Hippocampal formation (tissue), 2 donors: ENCODE measurements at places on chromosomes 6 and 20.

DNA sequence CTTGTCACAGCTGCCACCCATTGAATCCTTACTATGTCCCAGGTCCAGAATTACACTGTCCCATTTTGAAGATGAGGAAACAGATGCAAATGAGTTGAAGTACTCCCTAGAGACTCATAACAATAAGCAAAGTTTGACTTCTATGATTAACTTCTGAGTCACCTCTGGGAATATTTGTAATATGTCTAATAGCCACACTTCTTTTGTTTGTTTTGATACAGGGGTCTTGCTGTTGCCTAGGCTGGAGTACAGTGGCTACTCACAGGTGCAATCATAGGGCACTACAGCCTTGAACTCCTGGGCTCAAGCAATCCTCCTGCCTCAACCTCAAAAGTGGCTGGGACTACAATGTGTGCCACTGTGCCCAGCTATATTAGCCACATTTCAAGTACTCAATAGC, 11.4 kb upstream of the SOX12 start:
- DNase-seq = no peak

DNA sequence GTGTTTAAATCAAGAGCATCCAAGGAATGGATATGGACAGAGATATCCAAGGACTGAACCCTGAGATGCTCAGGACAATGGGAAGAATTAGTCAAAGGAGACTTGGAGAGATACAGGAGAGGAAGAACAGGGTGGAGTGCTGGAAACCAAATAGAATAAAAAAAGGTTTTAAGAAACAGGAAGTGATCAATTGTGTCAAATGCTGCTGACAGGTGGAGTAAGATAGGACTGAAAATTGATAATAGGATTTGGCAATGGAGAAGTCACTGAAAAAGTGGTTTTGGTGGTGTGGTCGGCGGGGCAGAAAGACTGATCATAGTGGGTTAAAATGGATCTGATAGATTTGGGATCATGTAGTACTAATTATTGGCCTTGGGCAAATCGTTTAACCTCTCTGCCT, 37.9 kb upstream of the PNRC1 start:
- DNase-seq = no peak

DNA sequence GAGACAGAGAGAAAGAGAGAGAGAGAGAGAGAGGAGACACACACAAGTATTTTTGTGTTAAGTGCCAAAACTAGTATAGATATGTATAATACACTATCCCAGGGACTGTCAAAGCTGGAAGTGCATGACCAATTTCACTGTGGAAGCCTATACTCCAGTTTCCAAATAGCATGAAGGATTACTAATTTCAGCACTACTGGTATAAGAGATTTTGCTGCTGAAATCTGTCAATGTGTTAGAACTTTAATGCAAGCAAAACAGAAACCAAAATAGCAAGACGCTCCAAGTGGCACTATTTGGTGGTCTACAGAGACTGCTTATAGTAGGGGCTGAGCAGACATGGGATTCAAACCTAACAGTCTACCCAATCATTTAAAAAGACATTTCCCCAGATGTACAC, 284.8 kb downstream of the BTBD9 start:
- DNase-seq = no peak

DNA sequence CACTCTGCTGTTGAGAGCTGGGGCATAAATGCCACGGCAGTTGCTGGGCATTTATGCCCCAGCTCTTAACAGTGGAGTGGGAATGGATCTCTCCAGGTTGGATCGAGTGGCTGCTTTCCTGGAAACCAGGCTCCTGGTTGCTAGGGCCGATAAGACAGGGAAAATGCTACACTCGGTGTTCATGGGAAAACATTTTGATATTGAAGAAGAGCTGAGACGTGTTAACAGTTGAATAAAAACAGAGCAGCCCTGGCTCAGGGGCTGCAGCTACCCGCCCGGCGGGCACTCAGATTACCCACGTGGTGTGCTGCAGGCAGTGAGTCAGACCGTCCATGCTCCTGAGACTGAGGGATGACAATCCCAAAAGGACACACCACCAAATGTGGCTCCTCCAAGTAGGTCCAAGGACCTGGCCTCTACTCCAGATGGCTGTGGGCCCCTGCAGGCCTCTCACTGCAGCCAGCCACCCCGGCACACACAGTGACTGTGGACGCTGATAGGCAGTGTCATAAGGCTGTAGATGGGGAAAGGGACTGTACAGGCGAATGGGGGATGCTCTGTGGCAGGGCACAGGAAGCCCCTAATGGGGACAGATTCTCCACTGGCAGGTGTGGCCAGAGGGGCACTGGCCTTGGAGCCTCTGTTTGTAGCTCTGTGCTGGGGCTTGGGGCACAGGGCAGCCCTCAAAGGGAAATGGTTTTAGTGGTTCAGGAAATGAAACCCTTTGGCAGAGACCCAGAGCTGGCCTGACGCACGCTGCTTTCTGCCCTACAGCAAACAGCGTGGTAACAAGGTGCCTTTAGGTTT, 237.8 kb downstream of the LY86 start:
- DNase-seq = no peak

GRCh38 chr6:155100591-155100990, 105.5 kb downstream of the TIAM2 start:
- DNase-seq = no peak

DNA sequence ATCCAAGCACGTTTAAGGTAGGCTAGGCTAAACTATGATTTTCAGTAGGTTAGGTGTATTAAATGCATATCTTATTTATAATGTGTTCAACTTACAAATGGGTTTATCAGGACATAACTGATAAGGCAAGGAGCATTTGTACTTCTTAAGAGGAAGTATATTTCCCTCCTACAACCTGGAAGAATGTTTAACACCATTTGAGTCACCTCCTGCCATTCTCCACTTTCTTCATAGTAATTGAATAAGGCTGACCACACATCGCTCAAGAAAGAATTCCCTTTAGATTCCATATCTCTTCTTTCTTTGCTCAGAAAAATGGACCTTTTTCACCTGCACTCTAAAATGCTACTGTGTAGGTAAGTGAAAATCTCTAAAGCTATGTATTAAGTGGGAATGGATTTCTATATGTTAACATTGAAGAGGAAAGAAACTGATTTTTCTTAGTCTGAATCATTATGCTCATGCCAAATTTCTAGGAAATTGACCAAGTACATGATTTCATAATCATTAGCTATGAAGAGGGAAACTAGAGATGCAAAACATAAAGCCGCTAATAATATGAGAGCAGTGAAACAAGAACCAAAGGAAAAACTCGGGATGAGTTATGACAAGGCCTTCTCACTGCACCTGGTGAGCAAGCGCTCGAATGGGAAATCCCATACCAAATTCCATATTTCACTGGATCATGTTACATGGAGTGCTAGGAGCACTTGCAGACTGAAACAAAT, 210.4 kb downstream of the ALDH8A1 start:
- DNase-seq = no peak

GRCh38 chr20:21640556-21640955, 64.9 kb upstream of the PAX1 start:
- no peak for DNase-seq

- DNase-seq = no peak
Observed at GRCh38 chr20:48002517-48002970, 217.3 kb upstream of the SULF2 start.

DNA sequence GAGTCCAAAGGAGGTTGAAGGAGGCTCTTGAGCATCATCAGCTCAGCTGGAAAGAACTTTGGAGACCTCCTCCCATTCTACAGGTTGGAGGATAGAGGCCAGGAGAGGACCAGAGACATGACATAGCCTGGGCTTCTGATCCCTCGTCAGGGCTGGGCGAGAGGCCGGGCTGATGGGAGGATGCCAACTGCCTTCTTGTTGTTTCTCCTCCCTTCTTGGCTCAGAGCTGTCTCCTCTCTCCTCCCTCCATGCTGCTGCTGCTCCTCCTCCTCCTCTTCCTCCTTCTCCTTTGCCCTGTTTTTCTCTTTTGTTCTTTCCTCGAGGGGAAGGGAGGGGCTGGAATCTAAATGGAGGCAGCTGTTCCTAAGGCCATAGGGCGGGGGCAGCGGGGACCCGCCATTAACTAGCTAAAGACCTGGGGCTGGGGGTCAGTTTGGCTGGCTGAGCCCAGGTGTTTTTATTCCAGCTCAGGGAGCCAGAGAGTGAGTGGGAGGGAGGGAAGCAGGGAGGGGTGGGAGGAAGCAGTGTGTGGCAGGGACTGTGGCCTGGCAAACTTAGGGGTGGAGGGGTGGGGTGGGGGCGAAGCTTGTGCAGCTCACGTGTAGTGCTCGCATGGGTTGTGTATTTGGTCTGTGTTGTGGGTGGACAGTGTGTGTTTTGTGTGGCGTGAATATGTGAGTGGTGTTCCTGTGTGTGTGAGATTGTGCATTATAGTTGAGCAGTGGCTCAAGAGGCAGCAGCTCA, 84.8 kb downstream of the CD40 start:
- no peak for DNase-seq

DNA sequence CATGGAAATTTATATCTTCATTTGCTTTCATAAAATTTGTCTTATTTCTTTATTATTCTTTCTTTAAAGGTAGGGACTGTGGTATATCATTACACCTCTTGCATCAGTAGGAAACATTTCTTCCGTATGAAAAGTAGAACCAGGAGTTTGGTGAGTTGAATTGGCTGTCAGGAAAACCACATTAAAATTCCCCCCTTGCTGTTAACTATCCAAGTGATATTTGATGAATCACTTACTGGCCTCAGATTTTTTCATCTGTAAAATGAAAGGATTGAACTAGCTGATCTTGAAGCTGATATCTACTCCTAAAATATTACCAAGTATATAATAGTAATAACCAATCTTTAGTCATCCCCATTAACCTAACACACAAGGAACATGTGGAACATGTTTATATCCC, 460.9 kb downstream of the GJA1 start:
- DNase-seq = no peak

DNA sequence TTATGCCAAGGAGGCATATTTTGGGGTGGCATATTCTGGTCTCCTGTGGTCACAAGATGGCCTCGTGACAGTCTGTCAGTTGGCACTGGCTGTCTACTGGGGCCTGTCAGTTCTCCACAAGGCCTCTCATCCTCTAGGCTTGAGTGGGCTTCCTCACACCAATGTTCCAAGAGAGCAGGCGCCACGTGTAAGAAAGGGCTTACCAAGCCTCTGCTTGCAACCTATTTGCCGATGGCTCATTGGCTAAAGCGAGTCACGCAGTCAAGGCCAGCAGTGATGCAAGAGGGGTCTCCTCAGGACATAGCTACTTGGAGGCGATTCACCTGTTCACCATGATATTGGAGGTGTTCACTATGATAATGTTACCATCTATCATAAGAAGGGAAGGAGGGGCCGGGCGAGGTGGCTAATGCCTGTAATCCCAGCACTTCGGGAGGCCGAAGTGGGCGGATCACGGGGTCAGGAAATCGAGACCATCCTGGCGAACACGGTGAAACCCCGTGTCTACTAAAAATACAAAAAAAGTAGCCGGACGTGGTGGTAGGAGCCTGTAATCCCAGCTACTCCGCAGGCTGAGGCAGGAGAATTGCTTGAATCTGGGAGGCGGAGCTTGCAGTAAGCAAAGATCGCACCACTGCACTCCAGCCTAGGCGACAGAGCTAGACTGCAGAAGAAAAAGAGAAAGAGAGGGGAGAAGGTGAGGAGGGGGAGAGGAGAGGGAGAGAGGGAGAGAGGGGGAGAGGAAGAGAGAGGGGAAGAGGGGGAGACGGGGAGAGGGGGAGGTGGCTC, 35.3 kb downstream of the C6orf52 start:
- DNase-seq = no peak

GRCh38 chr6:83183082-83183828, 9.8 kb downstream of the PGM3 start:
- no peak for DNase-seq

GRCh38 chr6:1709234-1709641, 99.5 kb downstream of the FOXC1 start:
- DNase-seq = no peak

- DNase-seq = no peak
Observed at GRCh38 chr6:163661272-163661671, 246.8 kb downstream of the QKI start.

- peak; percentile 32 for DNase-seq
Observed at GRCh38 chr6:129657483-129657882, 52.5 kb downstream of the ARHGAP18 start.

DNA sequence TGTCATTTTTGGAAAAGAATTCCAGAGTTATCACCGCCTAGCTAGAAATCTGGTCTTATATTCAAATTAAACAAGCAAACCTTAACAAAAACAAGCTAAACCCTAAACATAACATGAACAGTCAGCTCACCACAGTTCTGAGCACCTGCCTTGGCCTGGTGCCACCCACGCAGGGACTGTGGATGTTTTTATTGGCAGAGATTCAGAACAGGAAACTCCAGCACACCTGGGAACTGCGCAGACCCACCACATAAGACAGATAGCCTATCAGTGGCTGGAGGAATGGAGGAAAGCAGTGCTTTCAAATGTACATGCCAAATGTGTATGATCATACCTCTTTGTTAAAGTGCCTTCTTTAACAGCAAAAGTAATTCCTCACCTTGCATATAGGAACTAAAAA, 8.9 kb downstream of the SLC16A10 start:
- DNase-seq = no peak

DNA sequence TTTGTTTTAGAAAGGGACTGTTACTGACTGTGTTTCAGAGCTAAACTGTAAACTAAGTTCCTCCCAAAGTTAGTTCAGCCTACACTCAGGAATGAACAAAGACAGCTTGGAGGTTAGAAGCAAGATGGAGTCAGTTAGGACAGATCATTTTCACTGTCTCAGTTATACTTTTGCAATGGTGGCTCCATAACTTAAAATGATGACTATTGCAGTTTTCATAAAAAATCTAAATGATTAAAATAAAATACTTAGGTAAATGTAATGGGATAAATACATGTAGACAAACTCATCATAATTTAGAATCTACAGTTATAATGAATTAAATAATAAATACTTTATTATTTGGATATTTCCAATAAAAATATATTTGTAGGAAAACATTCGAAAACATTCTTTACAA, 590.6 kb downstream of the EPHA7 start:
- no peak for DNase-seq

DNA sequence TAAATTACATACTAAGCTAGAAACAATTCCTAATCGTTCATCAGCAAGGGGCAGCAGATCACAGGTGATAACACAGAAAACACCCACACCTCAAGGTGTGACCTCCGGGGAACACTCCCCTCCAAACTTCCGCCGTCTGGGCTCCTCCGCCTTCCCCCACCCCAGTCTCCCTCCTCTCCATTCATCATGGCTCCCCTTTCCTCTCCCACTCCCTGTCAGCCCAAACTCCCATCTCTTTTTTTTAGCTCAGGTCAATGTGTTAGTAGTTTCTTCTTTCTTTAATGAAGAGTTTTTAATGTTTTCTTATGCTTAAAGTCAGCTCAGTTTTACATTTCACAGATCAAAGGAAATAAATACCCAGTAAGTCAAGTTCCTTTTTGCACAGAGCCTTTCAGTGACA, 20.7 kb downstream of the CNKSR3 start:
- DNase-seq = no peak

GRCh38 chr6:110173506-110174132, 5.9 kb downstream of the WASF1 start:
- DNase-seq = no peak

GRCh38 chr20:57398231-57398821, 7.1 kb downstream of the RBM38 start:
- DNase-seq = no peak
